ENCODE measurements at places on chromosomes 6 and 20. TPM values are rescaled to one million over a fixed set of nuclear protein-coding genes. Genes with fewer than 3 reads are reported as not detected.

Gene GSTA1
- total RNA-seq: not detected

Gene MYBL2
- total RNA-seq: 0.94 TPM

Gene IMPG1
- total RNA-seq: not detected

Gene COL20A1
- total RNA-seq: not detected

Gene CST7
- total RNA-seq: 3.1 TPM

Gene KDM1B
- 15.3 TPM for total RNA-seq

Gene OPRL1
- 2.9 TPM for total RNA-seq

Gene RAD21L1
- total RNA-seq: not detected

Gene TGM6
- not detected for total RNA-seq

Gene FILIP1
- 34.4 TPM for total RNA-seq

Gene POPDC3
- total RNA-seq: not detected

Gene SYNE1
- total RNA-seq: 356 TPM

Gene THBS2
- total RNA-seq: 700 TPM

Gene MOG
- total RNA-seq: not detected

DNA sequence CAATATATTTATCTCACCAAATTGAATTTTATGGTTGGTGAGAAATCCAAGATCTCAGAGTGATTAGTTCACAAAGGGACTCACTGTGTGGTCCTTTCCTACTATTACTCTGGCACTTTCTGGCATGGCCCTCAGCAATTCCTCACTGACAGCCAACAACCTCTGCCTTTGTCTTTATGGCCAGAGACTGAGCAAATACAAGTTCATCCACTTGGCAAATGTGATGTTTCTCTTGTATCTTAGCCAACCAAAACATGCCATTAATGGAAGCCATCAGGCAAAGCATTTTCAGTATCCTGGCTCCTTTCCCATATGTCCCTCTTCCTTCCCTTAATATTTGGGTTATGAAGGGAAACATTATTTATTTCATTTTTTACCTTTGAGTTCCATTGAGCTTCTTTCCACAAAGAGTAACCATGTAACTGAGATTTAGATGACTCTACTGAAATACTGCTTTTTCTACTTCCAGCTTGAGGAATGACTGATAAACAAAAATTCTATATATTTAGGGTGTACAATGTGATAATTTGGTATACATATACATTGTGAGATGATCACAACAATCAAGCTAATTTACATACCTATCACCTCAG lies 30.8 kb upstream of the SMLR1 start:
- no peaks in the 10 kb centered on the region for H3K27me3 ChIP-seq
- no peak overlapping the region for H3K27ac ChIP-seq
- H3K4me1 ChIP-seq: no peaks in the 10 kb centered on the region
- no peak for DNase-seq
- no peak overlapping the region for H3K4me3 ChIP-seq
- H3K36me3 ChIP-seq: no peaks in the 10 kb centered on the region

DNA sequence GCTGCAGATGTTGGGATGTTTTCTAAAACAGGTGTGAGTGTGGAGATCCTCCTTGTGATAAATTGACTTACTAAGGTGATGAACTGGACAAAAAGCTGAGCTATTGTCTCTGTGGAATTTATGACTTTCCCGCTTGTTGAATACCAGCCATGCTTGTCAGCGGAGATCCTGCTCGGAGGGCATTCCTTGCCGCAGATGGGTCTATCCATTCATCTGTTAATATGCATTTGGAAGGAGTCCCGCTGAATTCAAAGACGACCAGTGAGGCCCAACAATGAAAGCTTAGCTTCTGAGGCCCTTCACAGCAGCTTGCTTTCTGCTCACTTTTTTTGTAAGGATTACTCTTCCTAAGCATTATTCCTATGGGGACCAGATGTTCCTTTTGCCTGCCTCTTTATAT lies 124.9 kb downstream of the TIAM2 start:
- H3K4me3 ChIP-seq: no peak overlapping the region
- H3K4me1 ChIP-seq: no peaks in the 10 kb centered on the region
- no peaks in the 10 kb centered on the region for H3K36me3 ChIP-seq
- no peak overlapping the region for H3K27ac ChIP-seq

GRCh38 chr6:119096721-119097565 lies 18.5 kb upstream of the FAM184A start:
- no peak overlapping the region for H3K4me3 ChIP-seq
- no peak overlapping the region for H3K27ac ChIP-seq
- peak; percentile 62 for DNase-seq

- no peaks in the 10 kb centered on the region for H3K4me1 ChIP-seq
- no peaks in the 10 kb centered on the region for H3K36me3 ChIP-seq
- no peaks in the 10 kb centered on the region for H3K27me3 ChIP-seq
- no peak for DNase-seq
- no peak overlapping the region for H3K4me3 ChIP-seq
Observed at GRCh38 chr6:15800841-15801617, 138.2 kb upstream of the DTNBP1 start.

DNA sequence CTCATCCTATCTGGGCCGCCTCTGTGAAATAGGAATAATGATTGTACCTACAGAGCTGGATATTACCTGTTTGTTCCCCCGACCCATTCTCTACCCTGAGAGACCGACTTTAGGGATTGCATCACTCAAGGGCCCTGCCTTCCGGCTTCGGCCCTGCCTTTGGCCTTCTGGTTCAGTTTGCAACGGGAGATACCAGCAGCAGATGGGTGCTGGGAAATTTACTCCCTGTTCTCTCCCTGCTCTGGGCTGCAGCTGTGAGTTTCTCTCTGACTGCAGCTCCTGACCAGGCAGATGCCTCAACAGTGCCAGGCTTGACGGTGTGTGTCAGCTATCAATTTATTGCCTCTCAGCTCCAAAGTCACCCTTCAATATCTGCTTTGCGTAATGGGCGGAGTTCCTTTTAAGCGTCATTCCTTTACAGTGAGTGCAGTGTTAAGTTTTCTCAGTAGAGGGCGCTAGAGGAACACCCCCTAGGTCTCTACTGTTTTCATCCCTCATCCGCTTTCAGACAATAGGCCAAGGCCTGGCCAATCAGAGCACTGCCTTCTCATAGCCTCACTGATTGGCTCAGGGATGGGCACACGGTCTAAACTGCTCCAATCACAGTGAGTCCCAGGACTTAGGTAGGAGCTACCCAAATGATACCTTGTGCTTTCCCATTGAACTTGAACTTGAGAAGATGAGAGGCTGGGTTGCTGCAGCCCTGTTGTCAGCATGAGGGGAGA lies 30.0 kb downstream of the KCNG1 start:
- H3K27ac ChIP-seq: no peak overlapping the region
- H3K27me3 ChIP-seq: no peaks in the 10 kb centered on the region
- no peak overlapping the region for H3K4me3 ChIP-seq
- DNase-seq: no peak

DNA sequence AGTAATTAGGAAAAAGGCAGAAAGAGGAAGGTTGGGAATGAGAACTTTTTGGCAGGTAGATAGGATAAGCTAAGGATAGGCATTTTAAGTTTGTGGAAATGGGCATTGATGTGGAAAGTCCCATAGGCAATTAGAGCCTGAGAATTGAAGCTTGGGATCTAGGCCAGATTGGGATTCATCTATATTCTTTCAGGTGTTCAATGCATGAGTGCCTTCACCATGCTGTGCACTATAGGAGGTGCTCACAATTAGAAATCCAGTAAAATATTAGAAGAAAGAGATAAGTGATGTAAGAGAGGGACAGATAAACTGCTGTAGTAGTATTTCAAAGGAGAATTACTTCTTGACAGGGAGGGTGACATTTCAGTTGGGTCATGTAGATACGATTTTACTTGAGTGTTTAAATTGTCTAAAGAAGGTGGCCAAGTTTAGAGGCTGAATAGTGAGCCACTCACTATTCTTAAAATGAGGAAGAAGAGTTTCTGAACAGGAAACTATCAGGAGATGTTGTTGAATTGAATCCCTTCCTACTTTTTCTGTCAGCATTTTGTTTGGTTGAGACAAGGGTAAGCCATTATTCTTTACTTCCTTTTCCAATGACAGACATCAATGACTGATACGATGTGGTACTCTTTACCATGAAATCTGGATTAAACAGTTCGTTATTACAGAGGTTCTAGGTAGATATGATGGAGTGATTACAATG lies 31.0 kb upstream of the CTAGE9 start:
- no peak for DNase-seq
- no peak overlapping the region for H3K27ac ChIP-seq
- no peaks in the 10 kb centered on the region for H3K36me3 ChIP-seq
- no peak overlapping the region for H3K4me3 ChIP-seq
- H3K4me1 ChIP-seq: no peaks in the 10 kb centered on the region

- no peak for DNase-seq
- no peak overlapping the region for H3K27ac ChIP-seq
- no peaks in the 10 kb centered on the region for H3K4me1 ChIP-seq
- no peak overlapping the region for H3K4me3 ChIP-seq
Observed at GRCh38 chr6:132235596-132236280, 165.5 kb downstream of the MOXD1 start.

- H3K27ac ChIP-seq: no peak overlapping the region
- H3K4me1 ChIP-seq: no peaks in the 10 kb centered on the region
- H3K27me3 ChIP-seq: no peaks in the 10 kb centered on the region
- no peaks in the 10 kb centered on the region for H3K36me3 ChIP-seq
- no peak overlapping the region for H3K4me3 ChIP-seq
- DNase-seq: no peak
Observed at GRCh38 chr6:160510199-160510598, 153.9 kb downstream of the LPA start.

DNA sequence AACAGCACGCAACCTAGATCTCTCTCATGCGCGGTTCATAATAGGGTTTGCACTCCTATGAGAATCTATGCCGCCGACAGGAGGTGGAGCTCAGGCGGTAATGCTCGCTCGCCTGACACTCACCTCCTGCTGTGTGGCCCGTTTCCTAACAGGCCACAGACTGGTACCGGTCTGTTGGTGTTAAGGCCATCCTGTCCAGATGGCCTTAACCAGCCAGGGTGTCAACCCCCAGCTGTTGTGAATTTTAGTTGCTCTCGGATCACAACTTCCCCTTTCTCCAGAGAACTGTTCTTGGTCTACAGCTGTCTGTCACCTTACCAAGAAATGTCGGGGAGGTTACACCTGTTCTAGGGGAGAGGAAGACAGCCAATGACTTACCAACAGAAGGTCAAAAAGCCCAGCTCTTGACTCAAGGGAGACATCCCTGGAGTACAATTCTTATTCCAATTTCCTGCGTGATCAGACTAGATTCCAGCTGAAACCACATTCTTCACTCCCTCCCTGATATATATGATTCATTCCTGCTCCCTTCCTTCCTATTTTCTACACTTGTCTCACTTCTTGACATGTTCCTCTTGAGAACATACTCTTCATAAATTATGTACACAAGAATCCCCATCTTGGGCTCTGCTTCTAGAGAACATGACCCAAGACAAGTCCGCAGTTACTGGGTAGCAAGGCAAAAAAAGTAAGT lies 23.1 kb upstream of the DNAAF9 start:
- no peaks in the 10 kb centered on the region for H3K36me3 ChIP-seq
- DNase-seq: no peak
- H3K27me3 ChIP-seq: no peaks in the 10 kb centered on the region

DNA sequence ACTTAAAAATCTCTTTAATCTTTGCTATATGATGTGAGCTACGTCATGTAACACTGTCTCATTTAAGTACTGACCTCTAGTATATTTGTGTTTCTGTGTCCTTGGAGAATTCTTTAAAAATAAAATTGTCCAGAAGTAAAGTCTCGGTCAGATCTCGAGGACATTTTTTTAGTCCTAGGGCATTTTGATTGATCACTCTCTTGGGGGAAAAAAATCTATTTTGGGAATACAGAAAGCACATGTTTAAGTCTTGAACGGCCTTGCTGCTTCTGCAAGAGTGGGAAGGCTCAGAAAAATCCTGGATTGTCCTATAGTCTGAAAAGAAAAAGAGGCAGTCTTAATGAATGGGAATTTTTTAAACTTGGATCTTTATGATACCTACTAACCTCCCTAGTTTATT lies 234.3 kb downstream of the UTRN start:
- H3K4me3 ChIP-seq: no peak overlapping the region
- no peaks in the 10 kb centered on the region for H3K4me1 ChIP-seq
- DNase-seq: no peak
- H3K36me3 ChIP-seq: peaks cover 5% of the 10 kb centered on the region
- H3K27ac ChIP-seq: no peak overlapping the region

DNA sequence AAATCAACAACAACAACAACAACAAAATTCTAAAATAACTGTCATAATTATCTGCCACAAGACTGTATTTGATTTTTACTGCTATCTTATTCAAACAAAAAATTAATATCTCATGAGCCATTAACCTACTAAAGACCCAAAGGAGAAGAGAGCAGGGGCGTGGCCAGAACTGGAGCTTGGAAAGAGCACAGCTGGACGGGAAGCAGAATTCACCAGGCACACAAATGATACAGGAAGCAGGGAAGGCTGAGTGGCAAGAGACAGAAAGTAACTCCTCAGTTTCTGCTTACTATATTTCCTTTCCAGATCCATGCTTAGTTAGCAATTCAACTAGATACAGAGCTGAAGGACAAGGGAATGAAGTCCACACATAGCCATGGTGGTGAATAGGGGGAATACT lies 54.4 kb downstream of the FKBP5 start:
- H3K4me1 ChIP-seq: no peaks in the 10 kb centered on the region
- H3K27me3 ChIP-seq: no peaks in the 10 kb centered on the region
- no peak for DNase-seq
- H3K36me3 ChIP-seq: no peaks in the 10 kb centered on the region
- no peak overlapping the region for H3K27ac ChIP-seq

GRCh38 chr20:32238483-32239425 lies 31.1 kb downstream of the POFUT1 start:
- no peaks in the 10 kb centered on the region for H3K4me1 ChIP-seq
- no peak overlapping the region for H3K27ac ChIP-seq
- no peak overlapping the region for H3K4me3 ChIP-seq
- no peaks in the 10 kb centered on the region for H3K27me3 ChIP-seq
- DNase-seq: no peak

DNA sequence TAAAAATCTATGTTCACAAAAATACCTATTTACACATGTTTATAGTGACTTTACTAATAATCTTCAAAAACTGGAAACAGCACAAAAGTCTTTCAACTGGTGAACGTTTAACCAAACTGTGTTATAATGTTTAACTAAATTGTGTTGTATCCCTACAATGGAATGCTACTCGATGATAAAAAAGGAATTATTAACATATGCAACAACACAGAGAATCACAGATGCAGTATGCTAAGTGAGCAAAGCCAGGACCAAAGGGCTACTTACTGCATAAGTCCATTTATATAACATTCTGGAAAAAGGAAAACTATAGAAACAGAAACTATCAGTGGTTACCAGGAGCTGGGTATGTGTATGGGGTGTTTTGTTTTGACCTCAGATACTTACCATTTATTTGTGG lies 602.2 kb upstream of the BTBD3 start:
- H3K27me3 ChIP-seq: no peaks in the 10 kb centered on the region
- H3K27ac ChIP-seq: no peak overlapping the region

DNA sequence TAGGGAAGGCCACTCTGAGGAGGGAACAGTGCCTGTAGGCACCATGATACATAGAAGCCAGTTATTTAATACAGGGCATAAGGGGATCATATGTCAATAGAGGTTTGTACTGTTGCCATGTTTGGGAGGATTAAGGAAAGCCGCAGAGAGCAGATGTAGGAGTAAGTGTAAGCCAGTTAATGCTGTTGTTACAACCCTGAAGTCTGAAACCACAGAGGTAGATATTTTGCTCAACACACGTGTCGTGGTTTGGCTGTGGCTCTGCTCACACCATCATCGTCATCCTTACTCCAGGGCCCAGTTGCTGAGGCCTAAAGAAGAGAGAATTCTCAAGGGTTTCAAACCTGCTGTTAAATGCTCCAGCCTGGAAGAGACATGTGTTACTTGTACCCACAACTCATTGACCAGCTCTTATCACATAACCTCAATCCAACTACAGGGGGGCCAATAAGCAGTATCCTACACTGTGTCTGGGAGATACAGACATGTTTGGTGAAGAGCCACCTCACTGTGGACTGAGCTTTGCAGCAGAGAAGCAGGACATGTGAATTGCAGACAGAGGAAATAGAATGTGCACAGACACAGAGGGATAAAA lies 31.0 kb upstream of the PSMF1 start:
- H3K4me3 ChIP-seq: no peak overlapping the region
- no peaks in the 10 kb centered on the region for H3K36me3 ChIP-seq
- no peaks in the 10 kb centered on the region for H3K4me1 ChIP-seq
- H3K27me3 ChIP-seq: no peaks in the 10 kb centered on the region

All from aorta (tissue), 5 donors.